Fibroblast of lung (primary cell): ENCODE measurements at places on chromosomes 7 and 10.

DNA sequence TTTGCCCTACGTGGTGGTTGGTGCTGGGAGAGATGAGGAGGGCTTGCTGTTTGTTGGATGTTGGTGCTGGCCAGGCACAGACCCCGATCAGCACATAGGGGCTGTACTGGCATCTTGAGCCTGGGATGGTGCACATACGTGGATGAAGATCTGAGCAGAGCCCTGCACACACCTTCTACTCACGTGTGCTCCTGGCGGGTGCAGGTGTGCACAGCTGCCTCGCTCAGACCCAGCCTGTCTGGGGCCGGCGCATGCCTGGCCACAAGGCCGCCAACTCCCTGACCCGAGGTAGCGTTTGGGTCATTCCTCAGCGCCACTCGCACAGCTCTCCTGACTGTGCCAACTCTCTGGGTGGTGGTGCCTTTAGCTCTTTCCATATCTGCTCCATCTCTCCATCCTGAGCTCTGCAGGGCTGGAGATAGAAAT lies 18.6 kb downstream of the PALD1 start:
- DNase-seq: no peak

DNA sequence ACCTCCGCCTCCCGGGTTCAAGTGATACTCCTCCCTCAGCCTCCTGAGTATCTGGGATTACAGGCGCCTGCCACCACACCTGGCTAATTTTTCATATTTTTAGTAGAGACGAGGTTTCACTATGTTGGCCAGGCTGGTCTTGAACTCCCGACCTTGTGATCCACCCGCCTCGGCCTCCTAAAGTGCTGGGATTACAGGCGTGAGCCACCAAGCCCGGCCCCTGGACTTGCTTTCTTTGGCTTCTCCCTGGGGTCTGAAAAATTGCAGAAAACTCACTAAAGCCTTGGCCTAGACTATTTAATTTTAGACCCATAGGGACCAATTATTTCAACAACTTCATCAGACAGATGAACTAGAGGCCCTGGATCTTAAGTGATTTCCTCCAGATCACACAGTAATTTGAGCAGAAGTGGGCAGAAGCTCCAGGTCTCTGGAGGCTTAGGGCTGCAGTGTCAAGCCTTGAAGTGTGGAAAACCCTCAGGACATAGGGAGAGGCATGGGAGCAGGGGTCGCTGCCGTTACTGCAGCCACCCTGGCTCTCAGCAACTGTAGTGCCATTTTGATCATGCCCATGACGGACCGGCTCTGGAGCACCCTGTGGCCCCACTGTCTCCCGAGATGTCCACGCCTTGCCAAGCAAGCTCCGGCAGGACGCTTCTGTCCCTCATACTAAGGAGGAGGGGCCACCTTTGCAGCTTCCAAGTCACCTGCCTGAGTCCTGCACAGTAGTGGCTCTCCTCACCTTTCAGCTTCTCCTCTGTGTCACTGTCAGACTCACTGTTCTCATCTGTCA lies 72.4 kb downstream of the DENND2A start:
- no peak for DNase-seq

DNA sequence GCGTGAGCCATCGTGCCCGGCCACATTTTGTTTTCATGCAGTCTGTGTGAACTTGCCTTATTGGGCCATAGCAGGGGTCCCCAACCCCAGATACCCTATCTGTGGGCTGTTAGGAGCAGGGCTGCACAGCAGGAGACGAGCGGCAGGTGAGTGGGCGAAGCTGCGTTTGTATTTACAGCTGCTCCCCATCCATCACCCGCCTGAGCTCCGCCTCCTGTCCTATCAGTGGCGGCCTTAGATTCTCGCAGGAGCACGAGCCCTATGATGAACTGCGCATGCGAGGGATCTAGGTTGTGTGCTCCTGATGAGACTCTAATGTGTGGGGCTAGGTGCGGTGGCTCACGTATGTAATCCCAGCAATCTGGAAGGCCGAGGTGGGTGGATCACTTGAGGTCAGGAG lies 293.9 kb downstream of the CAMK1D start:
- DNase-seq: no peak

DNA sequence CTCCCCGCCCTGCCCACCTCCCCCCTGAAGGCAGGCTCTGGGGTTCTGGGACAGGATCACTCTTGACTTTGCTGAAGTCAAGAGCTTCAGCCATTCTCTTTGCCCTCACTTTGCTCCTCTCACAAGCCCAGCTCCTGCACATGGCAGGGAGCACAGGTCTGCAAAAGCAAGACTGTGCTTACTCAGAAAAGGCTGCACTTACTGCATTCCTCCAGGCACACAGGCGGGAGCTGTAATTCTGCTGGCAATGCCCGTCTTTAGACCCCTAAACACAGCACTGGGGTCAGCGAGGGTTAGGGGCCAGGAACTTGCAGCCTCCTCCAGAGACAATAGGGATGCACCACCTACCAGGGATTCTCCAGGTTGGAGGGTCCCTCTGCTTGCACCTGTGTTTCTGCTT lies 523.7 kb downstream of the TCERG1L start:
- DNase-seq: no peak

- no peak for DNase-seq
Measured at GRCh38 chr7:42686594-42687156, 225.2 kb downstream of the C7orf25 start.

GRCh38 chr7:127769696-127770400 lies 117.9 kb downstream of the SND1 start:
- DNase-seq: peak; percentile 77

DNA sequence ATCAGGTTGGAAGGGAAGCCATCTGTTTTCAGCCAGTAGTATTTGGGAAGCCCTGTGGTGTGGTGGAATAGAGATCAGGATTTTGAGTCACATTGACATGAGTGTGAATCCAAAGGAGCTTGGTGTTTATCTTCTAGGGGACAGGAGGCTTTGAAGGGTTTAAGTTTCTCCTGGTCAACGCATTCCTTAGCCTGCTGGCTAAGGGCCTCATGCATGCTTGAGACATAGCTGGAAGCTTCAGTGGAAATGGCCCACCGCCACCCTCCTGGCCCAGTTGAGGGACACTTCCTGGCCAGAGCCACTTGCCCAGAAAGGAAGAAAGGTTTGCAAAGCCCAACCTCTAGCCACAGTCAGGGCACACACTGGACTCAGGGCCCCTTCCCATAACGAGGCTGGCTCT lies 70.9 kb downstream of the CDK1 start:
- no peak for DNase-seq

- no peak for DNase-seq
Measured at GRCh38 chr7:55172161-55172560, 153.3 kb downstream of the EGFR start.

GRCh38 chr10:79131836-79132631 lies 63.3 kb downstream of the ZMIZ1 start:
- no peak for DNase-seq

GRCh38 chr7:41701068-41701941 lies 1.6 kb downstream of the INHBA start:
- DNase-seq: no peak

GRCh38 chr7:6293202-6293601 lies 20.8 kb upstream of the CYTH3 start:
- DNase-seq: no peak

GRCh38 chr10:95533590-95533989 lies 27.6 kb downstream of the SORBS1 start:
- no peak for DNase-seq

GRCh38 chr7:149877890-149878522 lies 4.2 kb downstream of the ATP6V0E2 start:
- DNase-seq: no peak

DNA sequence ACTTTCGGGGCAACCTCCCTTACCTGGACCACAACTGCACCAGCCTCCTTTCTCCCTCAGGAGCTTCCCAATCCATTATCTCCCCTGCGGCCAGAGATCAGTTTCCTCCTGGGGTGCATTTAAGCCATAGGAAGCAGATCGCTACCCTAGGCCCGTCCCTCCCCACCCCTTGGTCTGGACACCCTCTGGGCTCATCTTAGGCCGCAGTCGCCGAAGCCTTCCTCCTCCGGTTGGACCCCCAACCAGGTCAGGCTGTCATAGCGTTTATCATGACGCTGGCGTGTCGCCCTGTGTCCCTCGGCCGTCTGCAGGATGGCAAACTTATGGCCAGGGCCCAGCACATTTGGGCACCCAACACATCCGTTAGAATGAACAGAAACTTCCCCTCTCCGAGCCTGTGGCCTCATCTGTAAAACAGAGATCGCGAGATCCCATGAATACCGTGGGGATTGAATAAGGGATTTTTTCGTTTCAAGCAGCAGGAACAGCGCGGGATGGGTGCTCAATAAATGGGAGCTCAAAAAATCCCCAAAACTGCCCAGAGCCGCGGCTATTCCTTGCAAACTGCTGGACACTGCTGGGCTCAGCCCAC lies 669 bp upstream of the AP5Z1 start:
- peak; percentile 73 for DNase-seq

GRCh38 chr10:62728479-62728878 lies 76.0 kb upstream of the ADO start:
- no peak for DNase-seq

DNA sequence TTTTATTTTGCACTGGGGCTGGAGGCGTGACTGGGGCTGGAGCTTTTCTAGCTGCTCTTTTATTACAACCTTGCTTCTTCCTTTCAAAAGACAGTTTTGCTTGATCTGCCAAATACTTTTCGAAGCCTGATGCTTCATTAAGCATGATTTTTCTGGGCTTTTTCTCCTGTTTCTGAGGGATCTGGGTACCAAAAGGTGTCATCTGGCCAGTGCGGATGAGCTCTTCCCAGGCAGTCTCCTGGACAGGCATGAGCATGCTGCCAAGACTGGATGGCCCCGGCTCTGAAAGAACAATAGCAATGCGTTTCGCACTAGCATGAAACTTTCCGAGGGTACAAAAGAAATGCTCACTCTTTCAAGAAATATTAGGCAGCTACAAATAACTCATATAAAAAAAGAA lies 14.4 kb downstream of the ERCC6 start:
- no peak for DNase-seq

GRCh38 chr10:108591417-108591816 lies 1331.9 kb downstream of the XPNPEP1 start:
- DNase-seq: peak; percentile 33

GRCh38 chr7:118563311-118563710 lies 338.8 kb downstream of the ANKRD7 start:
- no peak for DNase-seq

DNA sequence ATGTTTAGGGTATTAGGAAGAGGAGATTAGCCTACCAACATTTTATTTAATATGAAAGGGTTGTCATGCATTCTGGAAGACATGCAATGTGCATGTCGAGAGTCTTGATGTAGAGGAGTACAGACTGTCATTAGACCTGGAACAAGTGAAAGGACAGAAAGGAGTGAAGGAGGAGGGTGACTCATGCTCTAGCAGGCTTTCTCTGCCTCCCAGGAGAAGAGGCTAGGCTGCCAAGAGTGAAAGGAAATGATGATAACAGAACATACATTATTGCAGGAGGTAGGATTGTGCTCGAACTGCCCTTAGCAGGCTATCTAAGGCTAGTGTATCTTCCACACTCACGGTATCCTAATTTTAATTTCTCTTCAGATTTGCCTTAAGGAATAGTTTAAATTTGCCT lies 228.8 kb downstream of the EXOC4 start:
- peak; percentile 68 for DNase-seq

DNA sequence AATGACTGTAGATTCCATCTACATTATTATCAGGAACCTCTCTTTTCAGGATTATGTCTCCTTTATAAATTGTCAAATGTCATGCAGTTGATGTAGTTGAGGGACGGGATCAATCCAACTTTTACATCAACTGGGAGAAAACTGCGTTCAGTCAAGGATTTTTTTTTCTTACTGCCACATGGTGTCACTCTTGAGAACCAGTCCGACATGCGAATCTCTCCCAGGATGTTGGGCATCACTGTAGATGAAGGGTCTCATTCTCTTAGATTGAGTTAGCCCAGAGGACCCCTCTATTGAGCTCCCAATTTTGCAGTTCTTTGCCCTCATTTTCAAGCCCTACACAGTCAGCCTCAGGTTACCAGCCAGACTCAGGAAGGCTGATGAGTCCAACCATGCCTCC lies 120.3 kb upstream of the PTPRZ1 start:
- peak; percentile 13 for DNase-seq

GRCh38 chr7:46853451-46853850 lies 728.5 kb downstream of the TNS3 start:
- no peak for DNase-seq

GRCh38 chr7:115549910-115550309 lies 480.7 kb downstream of the TFEC start:
- no peak for DNase-seq

GRCh38 chr10:17250736-17251135 lies 22.7 kb downstream of the VIM start:
- no peak for DNase-seq

DNA sequence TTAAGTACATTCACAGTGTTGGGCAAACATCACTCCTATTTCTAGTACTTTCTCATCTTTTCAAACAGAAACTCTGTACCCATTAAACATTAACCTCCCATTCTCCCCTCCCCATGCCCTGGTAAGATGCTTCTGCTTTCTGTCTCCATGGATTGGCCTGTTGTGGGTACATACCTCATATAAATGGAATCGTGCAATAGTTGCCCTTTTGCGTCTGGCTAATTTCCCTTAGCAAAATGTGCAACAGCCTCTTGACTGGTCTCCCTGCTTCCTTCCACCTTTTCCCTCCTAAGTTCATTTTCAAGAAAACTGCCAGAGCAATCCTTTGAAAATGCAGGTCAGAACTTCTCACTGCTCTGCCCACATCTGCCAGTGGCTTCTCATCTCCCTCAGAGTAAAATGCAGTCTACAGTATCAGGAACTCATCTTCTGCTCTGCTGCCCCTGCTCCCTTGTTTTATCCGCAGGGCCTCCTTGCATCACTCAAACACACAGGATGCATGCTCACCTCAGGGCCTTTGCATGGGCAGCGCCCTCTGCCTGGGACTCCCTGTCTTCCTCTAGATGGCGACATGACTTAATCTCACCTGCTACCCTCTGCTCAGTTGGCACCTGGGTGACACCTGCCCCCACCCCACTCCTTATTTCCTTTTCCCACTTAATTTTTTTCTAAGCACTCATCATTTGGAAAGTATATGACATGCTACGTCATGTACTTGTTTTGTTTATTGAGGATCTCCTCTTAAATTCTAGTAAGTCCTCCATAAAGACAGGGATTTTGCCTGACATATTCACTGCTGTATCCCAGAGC lies 44.3 kb upstream of the ECHDC3 start:
- no peak for DNase-seq

DNA sequence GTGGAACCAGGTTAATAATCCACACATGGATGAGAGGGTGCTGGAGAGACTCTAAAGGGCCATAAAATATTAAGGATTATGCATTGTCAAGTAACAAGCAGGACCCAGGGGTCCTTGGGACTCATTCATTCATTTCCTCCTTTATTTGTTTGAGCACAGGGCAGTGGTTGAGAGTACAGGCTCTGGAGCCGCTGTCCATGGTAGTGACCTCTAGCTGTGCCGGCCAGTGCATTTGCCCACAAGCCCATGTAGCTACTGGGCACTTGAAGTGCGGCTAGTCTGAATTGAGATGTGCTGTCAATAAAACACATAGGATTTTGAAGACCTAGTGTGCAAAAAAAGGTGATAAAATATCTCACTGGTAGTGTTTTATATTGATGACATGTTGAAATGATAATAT lies 137.6 kb downstream of the C10orf105 start:
- DNase-seq: peak; percentile 35

DNA sequence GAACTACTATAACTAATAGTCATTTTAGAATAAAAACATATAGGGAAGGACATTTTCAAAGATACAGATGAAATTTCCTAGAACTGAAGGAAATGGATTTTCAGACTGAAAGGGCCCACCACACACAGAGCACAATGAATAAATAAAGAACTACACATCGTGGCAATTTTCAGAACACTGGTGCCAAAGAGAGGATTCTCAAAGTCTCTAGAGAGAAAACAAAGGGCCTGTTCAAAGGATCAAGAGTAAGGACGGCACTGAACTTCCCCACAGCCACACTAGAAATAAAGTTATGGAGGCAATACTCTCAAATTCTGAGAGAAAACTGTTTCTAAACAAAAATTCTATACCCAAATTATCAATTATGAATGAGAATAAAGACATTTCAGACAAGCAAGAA lies 21.9 kb downstream of the NAPEPLD start:
- DNase-seq: no peak
